ENCODE measurements at places on chromosomes 7 and 10.

DNA sequence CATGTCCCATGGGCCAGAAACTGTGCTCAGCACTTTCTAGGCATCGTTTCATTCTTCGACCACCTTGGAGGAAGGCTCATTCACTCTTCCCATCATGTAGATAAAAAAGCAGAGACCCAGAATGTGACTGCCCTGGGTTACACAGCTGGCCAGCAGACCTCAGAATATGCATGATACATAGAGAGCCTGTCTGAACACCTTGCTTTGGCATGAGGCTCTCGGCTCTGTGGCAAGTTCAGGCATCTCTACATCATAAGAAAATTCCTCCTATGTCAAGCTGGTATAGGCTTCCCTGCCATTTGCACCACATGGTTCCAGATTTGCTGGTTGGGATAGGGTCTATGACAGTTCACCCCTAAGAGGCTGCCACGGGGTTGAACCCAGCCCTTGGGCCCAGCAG is 134.1 kb downstream of the CDH23 start:
- DNase-seq, result no peak

GRCh38 chr10:71550628-71551027 is 153.9 kb downstream of the CDH23 start:
- DNase-seq, result no peak

DNA sequence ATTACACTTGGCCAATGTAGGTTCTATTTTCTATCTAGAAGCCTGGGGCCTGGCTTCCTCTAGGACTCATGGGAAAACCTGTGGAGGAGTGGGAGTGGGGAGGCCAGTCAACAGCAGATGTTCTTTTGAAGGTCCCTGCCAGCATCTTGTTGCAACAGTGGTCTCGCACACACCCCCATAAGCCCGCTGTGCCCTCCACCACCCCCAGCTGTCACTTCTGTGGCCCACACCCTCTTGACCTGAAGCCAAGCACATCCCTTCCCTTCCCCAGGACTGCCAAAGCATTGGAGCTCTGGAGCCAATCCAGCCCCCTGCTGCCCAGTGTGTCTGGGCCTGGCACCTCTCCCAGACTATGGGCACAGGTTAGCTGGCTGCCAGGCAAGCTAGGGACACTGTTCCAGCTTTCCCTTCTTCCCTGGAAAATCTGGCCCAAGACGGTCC is 1.9 kb upstream of the STX1A start:
- no peak for DNase-seq

DNA sequence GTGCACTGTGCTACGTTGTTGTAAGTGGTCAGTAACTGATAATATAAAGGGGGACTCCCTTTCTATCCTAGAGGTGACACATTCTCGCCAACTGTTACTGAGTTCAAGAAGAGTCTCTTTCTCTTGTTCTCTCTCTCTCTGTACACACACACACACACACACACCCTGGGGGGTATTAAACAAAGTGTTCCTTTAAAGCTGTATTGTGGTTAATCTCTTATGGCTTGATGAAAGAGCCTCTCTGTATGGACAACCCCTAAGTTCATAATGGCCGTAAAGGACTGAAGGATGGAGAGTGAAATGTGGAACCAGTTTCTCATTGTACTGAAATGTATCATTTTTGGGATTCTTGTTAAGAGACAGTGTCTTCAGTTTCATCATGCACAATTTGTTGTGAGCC is 145.2 kb upstream of the BMPER start:
- no peak for DNase-seq

DNA sequence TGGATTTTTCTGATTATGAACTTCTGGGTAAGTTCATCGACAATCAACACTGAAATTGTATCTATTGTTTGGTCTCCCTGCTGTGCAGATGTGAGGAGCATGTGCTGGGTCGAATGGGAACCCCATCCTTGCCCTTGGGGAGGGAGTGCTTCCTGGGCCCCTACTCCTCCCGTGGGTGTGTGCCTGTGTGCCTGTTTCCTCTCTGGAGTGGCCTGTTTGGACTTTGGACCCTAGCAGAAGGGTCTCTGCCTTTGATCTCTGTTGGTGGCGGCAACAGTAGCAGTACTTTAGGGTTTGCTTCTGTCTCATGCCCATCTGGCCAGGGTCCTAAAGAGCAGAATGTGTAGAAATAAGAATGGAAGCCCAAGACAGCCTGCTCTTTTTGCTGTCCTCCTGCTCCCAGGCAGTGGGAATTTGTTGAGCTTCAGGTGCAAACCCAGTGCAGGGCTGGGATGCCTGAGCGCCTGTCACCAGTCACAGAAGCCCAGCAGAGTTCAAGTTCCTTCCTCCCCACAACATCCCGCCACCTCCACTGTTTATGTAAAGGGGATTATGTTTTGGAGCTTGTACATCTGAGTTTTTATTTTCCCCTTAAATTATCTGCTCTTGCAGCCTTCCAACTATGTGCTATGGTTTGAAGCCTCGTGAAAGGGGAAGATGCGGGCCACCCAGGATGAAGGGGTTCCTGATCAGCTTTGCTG is 1.5 kb upstream of the TACR2 start:
- DNase-seq, result no peak

DNA sequence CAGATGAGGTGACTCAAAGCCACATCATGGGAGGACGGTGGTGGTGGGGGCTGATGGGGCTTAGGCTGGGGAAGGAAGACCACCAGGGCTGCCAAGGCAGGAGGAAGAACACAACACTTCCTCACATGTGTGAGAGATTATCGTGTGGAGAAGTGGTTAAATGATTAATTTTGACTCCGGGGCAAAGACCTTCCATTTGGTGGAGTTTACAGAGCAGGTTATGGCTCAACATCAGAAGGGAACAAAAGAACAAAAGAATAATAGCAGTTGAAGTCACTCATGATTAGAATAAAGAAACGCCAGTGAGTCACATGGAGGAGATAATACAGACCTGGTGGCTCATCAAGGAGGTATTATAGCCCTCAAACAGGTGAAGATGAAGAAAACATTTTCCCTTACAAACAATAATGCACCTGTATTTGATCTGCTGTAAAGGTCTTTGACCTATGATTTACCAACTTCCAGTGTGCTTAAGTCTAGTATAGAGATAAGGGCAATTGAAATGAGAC is 170.1 kb downstream of the PKD1L1 start:
- DNase-seq, result no peak

DNA sequence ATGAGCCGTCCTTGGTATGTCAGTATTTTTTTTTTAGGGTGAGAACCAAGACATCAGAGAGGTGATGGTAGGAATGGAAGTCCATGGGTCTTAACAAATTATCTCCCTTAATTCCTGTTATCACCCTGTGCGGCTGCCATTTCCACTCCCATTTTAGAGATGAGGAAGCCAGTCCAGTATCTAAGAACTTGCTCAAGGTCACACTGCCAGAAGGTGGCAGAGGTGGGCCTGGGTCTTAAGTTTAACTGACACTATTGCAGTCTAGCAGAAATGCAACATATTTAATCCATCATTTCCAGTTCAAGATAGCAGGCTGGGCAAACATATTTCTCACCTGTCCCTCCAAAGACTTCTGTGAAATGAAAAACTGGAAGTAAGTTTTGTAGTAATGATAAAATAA is 108.3 kb downstream of the GLI3 start:
- DNase-seq, result no peak

GRCh38 chr10:34187201-34187600 is 627.9 kb downstream of the PARD3 start:
- no peak for DNase-seq

GRCh38 chr7:49563693-49564378 is 209.6 kb upstream of the VWC2 start:
- DNase-seq, result no peak

DNA sequence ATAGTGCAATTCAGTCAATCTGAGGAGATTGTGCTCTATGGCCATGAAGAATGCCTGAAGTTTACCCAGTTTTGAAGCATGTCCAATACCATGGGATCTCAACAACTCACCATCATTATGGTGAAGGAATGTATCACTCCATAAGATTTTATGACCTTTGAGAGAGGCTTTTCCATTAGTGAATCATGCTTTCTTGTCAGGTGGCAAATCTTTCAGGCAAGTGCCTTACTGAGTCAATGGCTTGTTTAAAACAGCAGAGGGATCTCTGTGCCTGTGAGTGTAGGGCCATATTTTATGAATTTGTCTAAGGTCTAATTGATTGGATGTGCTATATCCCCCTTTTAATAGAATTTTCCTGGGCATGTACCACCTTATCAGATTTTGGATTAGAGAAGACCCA is 131.5 kb downstream of the CCDC7 start:
- no peak for DNase-seq

DNA sequence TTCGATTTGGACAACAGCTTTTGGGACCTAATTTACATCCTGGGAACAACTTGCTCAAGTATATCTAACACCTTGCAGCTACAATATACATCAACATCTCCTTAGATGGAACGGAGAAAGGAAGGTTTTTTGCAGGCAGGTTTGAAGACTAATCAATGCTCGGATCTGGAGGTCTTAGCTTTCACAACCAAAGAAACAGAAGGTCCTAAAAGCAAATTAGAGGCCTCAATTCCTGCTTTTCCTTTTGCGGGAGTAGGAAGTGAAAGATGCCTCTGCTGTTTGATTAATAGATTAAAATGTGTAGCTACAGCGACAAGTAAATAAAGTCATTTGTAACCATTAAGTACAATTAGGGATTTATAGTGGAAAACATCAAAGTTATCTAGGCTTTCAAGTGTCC is 3.7 kb upstream of the SP8 start:
- no peak for DNase-seq

GRCh38 chr10:92627845-92628480 is 35.0 kb downstream of the KIF11 start:
- DNase-seq, result no peak

DNA sequence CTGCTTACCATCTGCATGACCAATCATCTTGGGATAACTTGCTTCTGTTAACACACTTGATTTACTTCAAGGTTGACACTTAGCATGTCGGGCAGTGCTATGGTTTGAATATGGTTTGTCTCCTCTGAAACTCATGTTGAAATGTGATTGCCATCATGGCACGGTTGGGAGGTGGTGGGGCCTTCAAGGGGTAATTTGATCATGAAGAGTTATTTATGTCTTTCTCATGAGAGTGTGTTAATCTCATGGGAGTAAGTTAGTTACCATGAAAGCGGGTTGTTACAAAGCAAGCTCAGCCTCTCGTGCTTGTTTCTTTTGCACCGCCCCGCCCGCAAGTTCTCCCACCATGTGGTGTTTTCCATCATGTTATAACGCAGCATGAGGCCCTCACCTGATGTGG is 163.6 kb downstream of the DOCK4 start:
- DNase-seq, result no peak

- no peak for DNase-seq
Observed at GRCh38 chr7:38367301-38367890, 94.0 kb upstream of the TARP start.

DNA sequence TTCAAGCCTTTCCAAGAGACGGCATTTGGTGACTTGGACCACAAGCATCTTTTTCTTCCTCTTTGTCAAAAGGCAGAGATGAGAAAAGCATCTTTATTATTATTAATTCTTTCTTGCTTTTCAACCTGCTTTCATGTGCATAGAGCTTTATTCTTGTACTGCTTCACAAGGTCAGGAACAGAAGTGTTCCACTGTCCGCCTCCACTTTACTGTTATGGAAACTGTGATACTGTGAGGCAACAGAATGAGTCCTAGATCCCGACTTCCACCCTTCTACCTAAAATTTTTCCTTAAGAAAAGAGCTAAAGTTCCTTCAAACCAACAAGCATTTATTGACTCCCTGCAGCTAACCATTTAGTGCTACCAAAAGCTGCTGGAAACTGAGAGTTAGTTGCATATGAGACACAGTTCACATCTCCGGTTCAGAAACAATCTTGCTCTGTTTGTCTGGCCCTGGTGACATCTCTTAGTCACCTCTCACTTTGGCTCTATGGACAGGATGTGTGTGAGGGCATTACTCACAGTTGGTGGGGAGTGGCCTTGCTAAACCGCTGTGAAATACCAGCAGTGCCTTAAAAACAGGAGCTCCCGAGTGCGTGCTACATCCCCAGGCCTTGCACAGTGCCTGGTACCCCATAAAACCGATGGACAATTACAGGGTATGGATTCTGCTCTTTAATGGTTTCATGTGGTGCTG is 77.1 kb upstream of the TRIL start:
- DNase-seq, result no peak
